ENCODE measurements at places on chromosomes 5 and 9.

- DNase-seq = no peak
These were observed 30.3 kb upstream of the DENND4C start for GRCh38 chr9:19200229-19200628.

DNA sequence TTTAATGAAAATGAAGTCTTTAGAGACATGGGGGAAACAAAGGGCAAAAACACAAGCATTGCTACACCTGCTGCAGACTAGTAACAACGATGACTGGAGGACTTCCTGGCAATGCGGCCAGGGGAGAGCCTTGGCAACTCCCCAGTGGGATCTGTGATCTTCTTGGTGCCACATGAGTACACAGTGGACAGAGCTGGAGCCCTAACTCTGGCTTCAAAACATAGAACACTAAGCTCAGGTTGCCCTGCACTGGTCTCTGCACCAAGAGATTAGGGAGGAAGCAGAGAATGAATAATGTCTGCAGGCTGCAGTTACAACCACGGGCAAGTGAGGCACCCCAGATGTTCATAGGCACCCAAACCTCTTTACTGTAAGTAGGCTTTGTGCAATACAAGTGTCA, 91.1 kb downstream of the MRPS27 start:
- no peak for DNase-seq

DNA sequence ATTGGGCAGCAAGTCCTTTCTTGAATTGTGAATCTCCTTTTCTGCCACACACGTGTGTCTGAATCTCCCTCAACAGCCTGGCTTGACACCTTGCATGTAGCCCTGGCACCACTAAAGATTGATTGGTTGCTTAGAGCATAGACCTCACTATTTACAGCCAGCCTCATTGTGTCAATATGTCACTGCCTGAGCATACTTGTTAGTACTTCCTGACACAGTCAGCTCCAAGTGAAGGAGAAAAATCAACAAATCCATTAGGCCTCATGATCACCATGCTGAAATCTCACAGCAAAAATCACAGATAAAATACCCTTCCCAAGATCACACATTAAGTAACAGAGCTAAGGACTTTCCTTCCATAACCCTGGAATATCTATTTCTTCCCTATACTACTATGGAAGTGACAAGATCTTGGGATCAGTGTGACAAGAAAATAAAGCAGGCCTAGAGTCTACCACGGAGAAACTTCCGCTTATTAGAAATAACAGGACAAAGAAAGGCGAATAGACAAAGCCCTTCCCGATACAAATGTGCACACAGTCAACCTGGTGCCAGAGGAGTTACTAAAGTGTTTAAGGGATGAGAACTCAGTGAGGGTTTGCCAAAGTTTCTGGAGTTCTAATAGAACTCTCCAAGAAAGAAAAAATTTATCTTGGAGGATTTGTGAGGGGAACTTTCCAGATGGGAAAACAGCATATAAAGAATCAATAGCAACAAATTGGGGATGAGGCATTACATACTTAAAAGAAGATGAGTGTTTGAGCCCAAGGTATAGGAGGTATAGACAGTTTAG, 5.6 kb upstream of the ARL15 start:
- no peak for DNase-seq

GRCh38 chr5:104733063-104733669, 1170.6 kb upstream of the NUDT12 start:
- DNase-seq = no peak

- no peak for DNase-seq
These were observed 61.7 kb upstream of the ELAVL2 start for GRCh38 chr9:23887781-23888180.

DNA sequence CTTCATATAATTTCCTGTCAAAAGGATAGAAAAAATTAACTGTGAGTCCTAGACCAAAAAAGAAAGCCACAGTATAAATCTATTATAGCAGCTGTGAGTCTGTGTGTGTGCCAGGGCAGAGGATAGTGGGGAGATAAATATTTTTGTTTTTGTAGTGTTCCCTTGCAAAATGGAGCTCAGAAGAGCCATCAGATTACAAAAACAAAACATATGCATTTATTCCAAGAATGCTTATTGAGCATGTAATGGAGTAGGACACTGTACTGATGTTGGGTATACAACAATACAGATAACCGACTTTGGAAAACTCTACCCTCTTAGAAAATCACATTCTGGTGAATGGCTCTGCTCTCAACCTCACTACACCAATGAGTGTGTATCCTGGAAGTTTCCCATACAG, 111.0 kb downstream of the DMAC1 start:
- no peak for DNase-seq

GRCh38 chr9:26673261-26673660, 219.3 kb downstream of the CAAP1 start:
- no peak for DNase-seq

GRCh38 chr9:135570456-135570855, 8.9 kb downstream of the PAEP start:
- DNase-seq = no peak

DNA sequence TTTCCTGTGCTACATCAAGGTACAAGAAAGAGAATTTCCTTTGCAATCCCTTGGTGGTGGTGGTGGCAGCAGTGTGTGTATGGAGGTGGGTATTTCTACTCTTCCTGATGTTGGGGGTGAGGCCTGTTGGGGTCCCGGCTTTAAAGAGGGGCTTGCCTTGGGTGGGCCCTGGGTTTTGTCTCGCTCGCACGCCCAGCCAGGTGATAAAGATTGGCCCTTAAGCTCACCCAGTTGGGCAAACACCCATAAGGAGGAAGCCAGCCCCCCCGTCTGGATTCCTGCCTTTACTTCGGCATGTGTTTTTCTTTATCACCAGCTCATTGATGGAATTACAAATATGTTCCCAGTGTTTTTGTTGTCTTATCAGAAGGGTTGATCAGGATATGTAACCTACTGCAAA, 16.0 kb upstream of the SARDH start:
- no peak for DNase-seq
